Activated T-cell treated with anti-CD3 and anti-CD28 coated beads, Interleukin-2, amount 50 U/mL, for 4 hours (primary cell): ENCODE measurements at places on chromosomes 4 and X. TPM values are rescaled to one million over a fixed set of nuclear protein-coding genes. Genes with fewer than 3 reads are reported as not detected.

The CYTL1 gene
- not detected for total RNA-seq

DNA sequence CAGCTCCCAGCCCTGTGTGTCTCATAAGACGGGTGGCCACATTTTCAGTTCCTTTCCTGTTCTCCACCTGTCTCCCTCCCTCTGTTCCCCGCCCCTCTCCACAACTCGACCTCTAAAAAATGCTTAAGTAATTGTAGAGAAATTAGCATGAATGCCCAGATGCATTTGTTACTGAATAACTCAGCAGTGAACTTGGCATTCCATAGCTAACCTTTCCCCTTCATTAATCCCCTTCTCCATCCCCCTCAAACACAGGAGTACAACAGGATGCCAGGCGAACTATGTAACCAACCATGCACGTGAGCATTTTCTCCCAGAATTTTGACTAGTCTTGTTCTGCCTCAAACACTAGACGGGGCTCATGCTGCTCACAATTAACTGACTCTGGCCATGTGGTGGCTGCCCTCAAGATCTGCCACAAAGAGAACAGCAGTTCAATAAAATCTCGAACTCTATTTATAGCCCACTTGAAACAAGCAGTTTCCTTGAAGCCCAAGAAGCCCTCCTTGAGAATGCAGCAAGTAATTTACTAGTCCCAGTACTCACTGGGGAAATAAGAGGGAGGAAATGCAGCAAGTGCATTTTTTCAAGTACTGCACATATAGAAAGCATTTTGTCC lies 351.2 kb downstream of the ARHGAP24 start:
- no peak for DNase-seq

The RHOXF2B gene
- total RNA-seq = not detected

GRCh38 chr4:14528918-14529317 lies 473.4 kb upstream of the CPEB2 start:
- no peak for DNase-seq

The ASB12 gene
- not detected for total RNA-seq

DNA sequence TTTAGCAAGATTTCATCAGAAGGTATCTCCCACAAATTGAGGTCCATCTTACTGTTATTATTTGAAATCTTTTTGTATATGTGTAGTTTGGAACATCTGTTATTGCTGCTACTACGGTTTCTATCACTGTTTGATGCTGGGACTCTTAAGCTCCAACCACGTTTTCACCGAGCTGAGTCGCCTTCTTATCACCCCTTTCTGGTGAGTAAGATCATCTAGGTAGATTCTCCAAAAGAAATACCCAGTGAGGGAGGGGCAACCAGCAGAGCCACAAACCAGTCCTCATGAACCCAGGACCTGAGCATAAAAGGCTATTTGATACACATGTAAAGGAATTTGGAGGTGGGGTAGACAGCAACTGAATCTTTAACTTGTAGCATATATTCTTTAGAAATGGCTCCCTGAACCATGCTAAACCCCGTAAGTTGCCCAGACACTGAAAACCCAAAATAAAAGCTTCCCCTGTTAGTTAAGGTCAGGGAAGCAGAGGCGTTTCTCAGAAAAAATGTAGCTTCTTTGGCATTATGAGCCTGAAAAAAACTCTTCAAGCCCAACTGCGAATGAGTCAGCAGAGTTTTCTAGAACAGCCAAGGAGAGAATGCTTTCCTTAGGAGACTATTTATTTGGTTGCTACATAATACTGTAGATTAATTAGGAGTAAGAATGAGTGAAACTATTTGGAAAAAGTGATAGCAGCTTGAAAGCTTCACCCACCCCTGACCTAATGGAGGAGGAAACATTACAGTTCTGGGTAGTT lies 53.8 kb upstream of the ATXN3L start:
- DNase-seq = no peak

The LDB2 gene
- not detected for total RNA-seq

- no peak for DNase-seq
Measured at GRCh38 chrX:67673741-67674274, 130.0 kb downstream of the AR start.

The PAGE2 gene
- not detected for total RNA-seq

DNA sequence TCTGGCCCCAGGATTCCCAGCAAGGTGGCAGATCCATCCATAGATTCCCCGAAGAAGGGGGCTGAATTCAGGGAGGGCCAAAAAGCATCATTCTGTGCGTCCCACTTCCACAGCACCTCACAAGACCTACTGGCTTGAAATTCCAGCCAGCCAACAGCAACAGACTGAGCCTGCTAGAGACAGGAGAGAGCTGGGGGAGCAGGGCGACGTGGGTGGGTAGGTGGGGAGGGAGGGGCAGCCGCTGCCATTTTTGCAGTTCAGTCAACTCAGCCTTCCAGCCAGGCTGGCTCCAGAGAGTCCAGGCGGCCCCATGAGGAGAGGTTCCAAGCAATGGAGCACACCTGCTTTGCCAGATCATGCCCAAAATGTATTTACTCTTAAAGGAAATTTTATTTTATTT lies 117.6 kb upstream of the DCAF12L1 start:
- DNase-seq = no peak

DNA sequence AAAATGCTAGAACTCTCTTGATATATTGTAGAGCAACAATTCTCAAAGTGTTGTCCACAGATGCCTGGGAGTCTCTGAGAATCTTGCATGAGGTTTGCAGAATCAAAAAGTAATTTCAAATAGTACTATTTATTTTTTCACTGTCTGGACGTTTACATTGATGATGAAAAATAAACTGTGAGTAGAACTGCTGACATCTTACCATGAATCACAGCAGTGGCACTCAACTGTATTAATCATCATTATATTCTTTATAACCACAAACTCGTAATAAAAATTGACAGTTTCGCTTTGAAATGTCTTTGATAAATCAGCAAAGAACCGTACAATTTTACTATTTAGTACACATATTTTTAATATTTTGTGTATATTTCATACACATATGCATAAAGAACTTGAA lies 94.5 kb downstream of the NAF1 start:
- no peak for DNase-seq

GRCh38 chr4:147790412-147790811 lies 58.5 kb downstream of the ARHGAP10 start:
- DNase-seq = no peak

GRCh38 chr4:125735102-125735501 lies 420.3 kb downstream of the FAT4 start:
- DNase-seq = no peak

GRCh38 chrX:45843518-45843917 lies 642.8 kb upstream of the DIPK2B start:
- DNase-seq = no peak

DNA sequence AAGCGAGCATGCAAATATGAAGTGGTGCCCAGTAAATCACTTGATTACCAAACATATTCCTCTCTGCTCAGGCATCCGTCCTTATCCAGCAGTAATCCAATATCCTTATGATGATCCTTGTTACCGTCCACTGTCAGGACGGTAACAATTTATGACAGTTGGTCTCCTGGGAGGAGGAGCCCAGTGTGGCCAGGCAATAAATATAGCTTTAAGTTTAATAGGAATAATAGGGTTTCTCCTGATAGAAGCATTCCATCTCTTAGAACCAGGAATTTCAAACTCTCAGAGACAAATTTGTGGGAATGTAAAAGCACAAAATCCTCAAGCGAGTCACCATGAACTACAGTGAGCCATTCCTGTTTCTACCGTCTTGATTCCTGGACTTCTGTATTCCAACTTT lies 171.2 kb upstream of the IL15 start:
- DNase-seq = no peak

DNA sequence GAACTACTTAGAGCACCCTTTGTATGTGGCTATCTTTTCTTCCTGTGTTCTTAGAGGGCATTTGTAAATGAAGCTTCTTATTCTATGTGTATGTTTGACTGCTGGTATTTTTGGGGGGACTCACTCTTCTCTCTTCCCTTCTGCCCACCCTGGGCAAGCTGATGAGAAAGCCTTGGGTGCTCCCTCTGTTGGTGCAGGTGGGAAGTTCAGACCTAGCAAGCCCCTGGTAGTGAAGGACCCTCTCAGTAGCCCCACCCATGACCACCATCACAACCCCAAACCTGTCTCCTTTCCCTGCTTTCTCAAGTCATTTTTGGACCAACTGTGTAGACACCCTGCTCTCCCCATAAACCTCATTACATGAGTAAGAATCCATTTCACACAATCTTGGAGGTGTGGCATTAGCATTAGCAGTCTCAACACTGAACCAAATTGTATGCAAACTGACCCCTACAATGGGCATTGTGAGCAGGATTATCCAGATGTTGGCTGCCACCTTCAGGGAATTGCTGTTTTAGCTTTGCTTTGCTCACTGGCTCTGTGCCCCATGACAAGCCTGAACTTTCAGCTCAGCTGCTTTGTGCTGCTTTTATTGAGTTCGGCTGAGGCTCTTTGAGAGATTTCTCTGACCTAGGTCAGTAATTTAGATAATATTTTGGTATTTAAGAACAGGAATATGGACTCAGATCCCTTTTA lies 27.9 kb downstream of the TRIM61 start:
- DNase-seq = no peak

DNA sequence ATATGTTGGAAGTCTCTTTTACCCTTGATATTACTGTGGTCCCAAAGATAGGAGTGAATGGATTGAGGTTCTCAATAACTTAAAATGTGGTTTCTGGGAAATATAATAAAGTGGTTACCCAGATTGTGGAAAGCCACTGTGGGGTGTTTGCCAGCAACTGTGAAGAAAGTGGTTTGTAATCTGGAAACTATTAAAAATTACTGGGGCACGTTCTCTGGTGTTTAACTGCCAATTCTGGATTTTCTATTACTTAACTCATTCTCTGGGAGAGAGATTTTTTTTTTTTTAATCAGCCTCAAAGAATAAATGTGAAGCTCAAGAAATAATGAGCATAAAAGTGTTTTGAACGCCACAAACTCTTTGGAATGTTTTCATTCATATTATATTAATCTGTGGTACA lies 4.9 kb upstream of the CXCL6 start:
- DNase-seq = no peak

DNA sequence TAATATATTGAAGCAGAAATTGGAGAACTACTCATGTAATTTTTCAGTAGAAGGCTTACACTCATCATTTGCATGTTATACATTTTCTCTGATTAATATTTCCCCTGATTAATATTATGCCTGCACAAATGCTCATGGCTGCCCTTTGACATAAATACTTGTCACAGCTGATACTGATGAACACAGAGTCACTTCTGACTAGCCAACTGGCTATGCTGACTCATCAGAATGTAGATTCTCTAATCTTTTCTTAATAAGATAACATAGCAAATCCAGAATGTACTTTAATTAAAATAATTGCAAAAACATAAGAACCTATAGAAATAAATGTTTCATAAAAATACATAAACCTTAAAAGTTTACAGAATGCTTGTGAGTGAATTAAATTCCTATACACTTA lies 52.4 kb upstream of the C4orf54 start:
- no peak for DNase-seq

The UGT2A1 gene
- not detected for total RNA-seq

The SPANXN3 gene
- not detected for total RNA-seq

The TKTL1 gene
- total RNA-seq = not detected

The GPR34 gene
- 0.69 TPM for total RNA-seq

The PDCL2 gene
- not detected for total RNA-seq

The RAB40A gene
- 0.14 TPM for total RNA-seq

GRCh38 chrX:113929004-113929403 lies 654.9 kb upstream of the HTR2C start:
- DNase-seq = no peak

DNA sequence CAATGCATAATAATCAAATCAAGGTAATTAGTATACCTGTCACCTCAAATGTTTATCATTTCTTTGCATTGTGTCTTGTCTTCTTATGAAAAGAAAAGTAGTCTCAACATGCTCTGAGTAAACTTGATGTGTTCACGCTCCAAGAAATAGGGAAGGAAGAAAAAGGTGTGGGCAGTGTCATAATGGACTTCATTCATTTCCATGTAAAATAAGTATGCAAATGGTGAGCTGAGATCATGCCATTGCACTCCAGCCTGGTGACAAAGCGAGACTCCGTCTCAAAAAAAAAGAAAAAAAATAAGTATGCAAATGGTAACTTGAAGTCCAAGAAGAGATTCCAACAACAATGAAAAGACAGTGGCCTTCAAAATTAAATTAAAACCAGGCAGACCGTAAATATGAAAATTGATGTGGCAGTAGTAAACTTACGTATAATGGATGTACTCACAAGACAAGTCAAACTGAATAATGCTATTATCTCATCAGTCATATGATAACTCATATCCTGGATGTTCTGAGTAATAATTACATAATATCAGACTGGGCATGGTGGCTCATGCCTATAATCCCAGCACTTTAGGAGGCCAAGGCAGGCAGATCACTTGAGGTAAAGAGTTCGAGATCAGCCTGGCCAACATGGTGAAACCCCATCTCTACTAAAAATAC lies 6.0 kb upstream of the CWH43 start:
- no peak for DNase-seq

The ATOH1 gene
- not detected for total RNA-seq

DNA sequence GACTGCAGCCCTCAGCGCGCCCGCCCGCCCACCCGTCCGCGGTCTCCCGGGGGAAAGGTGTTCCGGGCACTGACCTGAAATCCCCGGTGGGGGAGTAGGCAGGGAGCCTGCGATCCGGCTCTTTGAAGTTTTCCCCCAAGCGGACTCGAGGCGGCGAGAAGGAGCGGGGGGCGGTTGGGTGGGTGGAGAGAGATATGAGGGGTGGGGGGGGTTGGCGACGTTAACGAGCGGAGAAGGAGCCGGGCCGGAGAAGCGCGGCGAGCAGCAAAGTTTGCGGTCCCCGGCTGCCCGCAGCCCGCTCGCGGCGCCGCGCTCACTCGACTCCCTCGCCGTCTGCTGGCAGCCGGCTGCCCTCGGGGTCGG lies 636 bp downstream of the BCOR start:
- DNase-seq = no peak

The ANKRD17 gene
- 65.7 TPM for total RNA-seq

- no peak for DNase-seq
Measured at GRCh38 chrX:41153448-41153847, 68.2 kb downstream of the USP9X start.

DNA sequence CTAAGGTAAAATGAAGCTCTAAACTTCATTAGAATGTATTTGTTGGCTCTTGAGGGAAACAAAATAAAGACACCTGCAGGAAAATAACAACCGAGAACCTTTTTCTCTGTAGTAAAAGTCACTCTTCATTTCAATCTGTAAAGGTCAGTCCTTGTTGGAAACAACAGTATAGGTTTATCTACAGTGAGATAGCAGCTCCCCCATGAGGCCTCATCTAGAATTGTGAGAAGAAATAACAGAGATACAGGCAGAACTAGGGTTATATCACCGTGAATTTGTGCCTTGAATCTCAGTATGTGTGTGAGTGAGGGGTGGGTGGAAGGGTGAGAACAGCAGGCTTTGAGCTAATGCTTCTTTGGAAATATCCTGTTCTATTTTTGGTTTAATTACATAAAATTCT lies 107.8 kb upstream of the FMR1 start:
- no peak for DNase-seq

DNA sequence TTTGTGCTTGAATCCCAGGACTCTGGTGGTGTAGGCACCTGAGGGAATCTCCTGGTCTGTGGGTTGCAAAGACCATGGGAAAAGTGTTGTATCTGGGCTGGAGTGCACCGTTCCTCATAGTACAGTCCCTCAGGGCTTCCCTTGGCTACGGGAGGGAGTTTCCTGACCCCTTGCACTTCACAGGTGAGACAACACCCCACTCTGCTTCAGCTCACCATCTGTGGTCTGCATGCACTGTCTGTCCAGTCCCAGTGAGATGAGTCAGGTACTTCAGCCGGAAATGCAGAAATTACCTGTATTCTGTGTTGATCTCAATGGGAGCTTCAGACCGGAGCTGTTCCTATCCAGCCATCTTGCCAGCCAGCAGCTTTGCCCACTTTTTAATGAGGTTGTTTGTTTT lies 353.0 kb upstream of the IRS4 start:
- DNase-seq = no peak

- DNase-seq = no peak
Measured at GRCh38 chr4:88533937-88534750, 10.6 kb upstream of the PYURF start.
